ENCODE measurements at places on chromosomes 1 and 21.

GRCh38 chr1:112395256-112395820 is 676 bp upstream of the CTTNBP2NL start:
- DNase-seq = no peak

GRCh38 chr1:192700834-192701271 is 64.9 kb downstream of the RGS13 start:
- DNase-seq = no peak

GRCh38 chr1:93603601-93604000 is 78.0 kb downstream of the BCAR3 start:
- no peak for DNase-seq

DNA sequence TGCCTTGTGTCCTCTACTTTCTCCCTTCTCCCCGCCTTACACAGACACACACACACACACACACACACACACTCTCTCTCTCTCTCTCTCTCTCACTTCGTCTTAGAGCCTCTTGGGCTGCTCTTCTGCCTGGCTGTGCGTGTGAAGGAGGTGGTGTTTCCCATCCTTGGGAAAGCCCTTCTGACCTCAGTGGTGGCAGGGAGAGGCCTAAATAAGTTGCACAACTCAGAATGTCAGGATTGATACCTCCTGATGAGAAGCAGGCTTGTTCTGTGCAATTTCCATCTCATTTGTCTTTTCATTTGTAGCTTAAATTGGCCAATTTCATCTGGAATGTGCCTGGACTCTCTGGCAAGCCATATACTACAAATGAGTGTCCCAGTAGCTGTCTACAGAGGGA is 25.0 kb downstream of the LRRN2 start:
- no peak for DNase-seq

DNA sequence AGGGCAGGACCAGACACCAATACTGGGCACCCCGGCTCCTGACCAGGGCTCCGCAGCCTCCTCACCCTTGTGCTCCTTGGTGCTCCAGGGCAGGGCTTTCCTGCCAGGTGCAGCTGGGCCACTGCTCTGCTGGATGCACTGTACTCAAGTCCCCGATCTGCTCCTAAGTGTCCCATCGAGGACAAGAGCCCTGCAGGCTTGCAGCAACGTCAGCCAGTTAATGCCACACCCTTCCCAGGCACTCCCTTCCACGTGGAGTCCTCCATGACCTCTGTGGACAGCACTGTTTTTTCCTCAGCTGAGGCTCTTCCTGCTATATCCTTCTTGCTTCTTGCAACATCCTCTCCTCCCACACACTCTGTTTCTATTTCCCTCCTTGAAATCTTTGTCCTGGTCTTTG is 94.0 kb upstream of the NGF start:
- no peak for DNase-seq

- peak; percentile 59 for DNase-seq
Measured at GRCh38 chr1:3063379-3064295, 5.4 kb upstream of the PRDM16 start.
